ENCODE measurements at places on chromosomes 2 and 18.

DNA sequence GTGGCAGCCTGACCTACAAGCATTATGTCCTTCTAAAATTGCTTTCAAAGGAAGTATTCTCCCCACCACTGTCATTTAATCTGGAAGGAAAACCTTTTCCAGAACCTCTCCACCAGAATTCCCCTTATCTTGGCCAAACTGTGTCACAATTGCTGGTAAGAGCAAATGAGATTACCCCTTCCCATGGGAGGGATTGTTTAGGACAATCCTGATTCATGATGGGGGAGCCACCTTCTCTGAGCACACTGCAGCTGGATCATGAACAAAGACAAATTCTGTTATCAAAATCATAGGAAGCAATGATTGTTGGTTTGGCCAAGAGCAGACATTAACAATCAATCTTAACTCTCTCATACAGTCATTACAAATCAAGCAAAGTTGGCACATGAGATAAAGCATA lies 18.1 kb upstream of the ATOH8 start:
- no peak for DNase-seq

- no peak for DNase-seq
These were observed 35.1 kb downstream of the GALM start for GRCh38 chr2:38700881-38701458.

DNA sequence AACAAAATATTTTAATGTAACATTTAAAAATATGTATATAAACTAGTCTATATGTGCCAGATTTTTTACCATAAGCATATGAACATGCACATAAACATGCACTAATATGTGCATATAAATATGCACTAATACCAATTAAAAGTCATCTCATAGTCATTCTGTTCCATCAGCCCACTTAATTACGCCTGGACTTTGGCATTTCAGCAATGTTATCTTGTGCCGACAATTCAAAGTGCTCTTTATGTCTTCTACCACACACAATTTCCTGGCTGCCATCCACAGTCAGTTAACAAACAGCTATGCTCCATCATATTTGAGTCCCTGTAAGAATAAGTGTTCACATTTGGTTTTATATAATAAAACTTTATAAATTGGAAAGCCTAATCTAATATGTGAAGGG lies 92.6 kb upstream of the TSPYL6 start:
- no peak for DNase-seq

- no peak for DNase-seq
These were observed 22.4 kb upstream of the CCBE1 start for GRCh38 chr18:59719544-59720181.

GRCh38 chr2:47295131-47295980 lies 107.6 kb upstream of the MSH2 start:
- DNase-seq, result no peak

DNA sequence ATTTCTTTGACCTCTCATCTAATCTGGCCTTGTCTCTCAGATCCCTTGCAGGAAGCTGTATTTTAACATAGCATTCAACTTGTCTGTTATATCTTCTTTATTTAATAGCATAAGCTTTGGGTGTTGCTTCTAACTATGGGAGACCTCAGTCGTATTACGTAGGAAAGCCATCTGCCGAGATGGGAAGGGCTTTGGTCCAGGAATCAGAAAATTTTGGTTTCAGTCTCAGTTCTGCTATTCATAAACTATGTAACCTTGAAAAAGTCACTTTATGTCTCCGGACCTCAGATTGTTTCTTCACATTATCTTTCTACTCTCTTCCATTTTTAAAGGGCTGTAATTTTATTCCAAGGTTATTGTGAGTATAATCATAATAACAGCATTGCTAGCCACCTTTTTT lies 297.7 kb downstream of the SATB2 start:
- DNase-seq, result no peak

GRCh38 chr2:123864416-123864815 lies 160.7 kb upstream of the CNTNAP5 start:
- DNase-seq, result no peak

DNA sequence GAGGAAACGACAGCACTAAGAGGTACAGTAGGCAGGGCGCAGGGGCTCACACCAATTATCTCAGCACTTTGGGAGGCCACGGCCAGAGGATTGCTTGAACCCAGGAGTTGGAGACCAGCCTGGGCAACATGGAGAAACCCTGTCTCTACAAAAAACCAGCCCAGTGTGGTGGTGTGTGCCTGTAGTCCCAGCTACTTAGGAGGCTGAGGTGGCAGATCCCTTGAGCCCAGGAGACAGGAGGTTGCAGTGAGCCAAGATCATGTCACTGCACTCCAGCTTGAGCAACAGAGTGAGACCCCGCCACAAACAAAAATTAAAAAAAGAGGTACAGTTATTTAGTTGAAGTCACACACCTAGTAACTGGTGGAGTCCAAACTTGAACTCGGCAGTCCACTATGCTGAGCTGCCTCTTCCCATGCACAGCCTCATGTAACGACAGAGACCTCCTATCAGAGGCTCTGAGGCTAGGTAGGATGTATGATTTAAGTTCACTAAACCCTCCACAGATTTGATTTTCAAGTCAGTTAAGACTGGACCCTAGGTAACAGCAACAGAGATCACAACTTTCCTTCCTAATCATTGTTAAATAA lies 8.7 kb downstream of the STK17B start:
- no peak for DNase-seq

DNA sequence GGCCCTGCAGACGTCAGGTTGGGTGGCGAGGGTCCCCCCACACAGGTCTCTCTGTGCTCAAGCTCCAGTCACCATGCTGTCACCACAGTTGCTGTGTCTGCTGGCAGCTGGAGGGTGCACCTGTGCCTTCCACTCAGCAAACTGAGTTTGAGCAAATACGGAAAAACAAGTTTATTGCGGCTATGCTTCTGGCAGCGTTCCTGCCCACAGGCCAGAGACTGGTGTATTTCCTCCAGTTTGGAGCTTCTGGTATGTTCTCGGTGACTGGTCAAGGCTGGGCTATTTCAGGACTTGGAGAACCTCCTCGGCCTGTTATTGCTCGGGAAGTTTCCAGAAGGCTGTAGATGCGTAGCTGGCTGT lies 132.6 kb downstream of the SEPTIN10 start:
- DNase-seq, result no peak

- no peak for DNase-seq
These were observed 162.8 kb downstream of the LDLRAD4 start for GRCh38 chr18:13381331-13381730.

- DNase-seq, result no peak
These were observed 233.3 kb downstream of the AGAP1 start for GRCh38 chr2:235727174-235727573.

DNA sequence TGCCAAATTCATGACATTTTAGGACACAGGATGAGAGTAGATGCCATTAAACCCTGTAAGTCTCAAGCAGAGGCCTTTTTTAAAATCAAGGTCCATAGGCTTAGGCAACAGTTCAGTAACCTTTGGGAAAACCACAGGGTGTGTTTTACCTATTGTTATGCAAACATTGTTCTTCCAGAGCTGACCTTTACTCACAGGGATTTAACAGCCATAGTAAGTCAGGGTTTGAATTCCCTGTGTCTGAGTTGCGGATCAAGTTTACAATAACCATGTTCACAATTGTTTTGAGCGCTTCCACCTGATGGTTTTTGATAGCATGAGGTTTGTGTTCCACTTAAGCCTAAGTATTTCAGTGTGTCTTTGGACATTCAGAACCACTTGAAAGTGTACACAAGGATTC lies 160.1 kb upstream of the BOD1L2 start:
- no peak for DNase-seq

GRCh38 chr18:76459687-76460350 lies 35.2 kb downstream of the ZNF516 start:
- no peak for DNase-seq

DNA sequence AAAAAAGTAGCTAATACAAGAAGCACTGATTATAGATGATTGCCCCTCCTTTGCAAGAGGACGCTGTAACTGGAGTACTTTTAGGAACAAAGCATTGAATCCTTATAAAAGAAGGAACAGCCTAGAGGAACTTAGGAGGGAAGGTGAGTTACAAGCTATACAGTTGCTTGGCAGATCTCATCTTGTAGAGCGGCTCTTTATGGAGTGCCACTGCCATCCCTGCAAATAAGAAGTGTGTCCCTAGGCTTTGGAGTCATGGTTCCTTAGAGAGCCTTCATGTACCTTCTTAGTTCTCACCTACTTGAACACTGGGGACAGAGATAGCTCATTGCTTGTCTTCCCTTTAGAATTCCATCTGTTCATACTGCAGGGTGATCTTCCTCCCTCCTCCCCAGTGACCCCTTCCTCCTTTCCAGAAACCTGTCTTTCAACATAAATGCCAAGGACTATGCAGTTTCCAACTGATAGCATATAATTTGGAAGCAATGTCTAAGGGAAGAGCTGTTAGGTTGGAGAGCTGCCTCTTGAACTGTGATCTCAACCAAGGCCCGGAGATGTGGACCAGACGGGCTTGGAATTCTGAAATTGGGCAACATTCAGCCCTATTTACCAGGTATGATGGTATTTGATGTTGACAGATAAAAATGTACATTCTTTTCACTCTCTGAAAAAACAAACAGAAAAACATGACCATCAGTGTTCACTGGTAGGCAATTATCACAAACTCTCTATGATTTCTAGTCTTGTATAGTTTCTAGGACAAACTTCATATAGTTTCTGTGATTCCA lies 7.5 kb downstream of the FMNL2 start:
- no peak for DNase-seq

- DNase-seq, result no peak
These were observed 2.1 kb downstream of the DOCK10 start for GRCh38 chr2:225040142-225040541.

GRCh38 chr2:159988412-159988970 lies 73.9 kb downstream of the PLA2R1 start:
- no peak for DNase-seq

- no peak for DNase-seq
These were observed 33.4 kb upstream of the GAREM2 start for GRCh38 chr2:26139269-26140183.

GRCh38 chr2:144111437-144111836 lies 408.5 kb downstream of the ZEB2 start:
- no peak for DNase-seq

- no peak for DNase-seq
These were observed 4.1 kb upstream of the WNT6 start for GRCh38 chr2:218855305-218856166.

GRCh38 chr2:105674859-105675541 lies 69.7 kb upstream of the NCK2 start:
- no peak for DNase-seq

- no peak for DNase-seq
These were observed 60.4 kb downstream of the FAM117B start for GRCh38 chr2:202695166-202695565.

- no peak for DNase-seq
These were observed 455.5 kb upstream of the MEIS1 start for GRCh38 chr2:65979446-65979845.

GRCh38 chr2:72623481-72623880 lies 202.4 kb downstream of the EXOC6B start:
- DNase-seq, result no peak

GRCh38 chr2:232134939-232135338 lies 173.4 kb downstream of the DIS3L2 start:
- no peak for DNase-seq

- DNase-seq, result no peak
These were observed 35.9 kb upstream of the PDCL3 start for GRCh38 chr2:100526868-100527267.

DNA sequence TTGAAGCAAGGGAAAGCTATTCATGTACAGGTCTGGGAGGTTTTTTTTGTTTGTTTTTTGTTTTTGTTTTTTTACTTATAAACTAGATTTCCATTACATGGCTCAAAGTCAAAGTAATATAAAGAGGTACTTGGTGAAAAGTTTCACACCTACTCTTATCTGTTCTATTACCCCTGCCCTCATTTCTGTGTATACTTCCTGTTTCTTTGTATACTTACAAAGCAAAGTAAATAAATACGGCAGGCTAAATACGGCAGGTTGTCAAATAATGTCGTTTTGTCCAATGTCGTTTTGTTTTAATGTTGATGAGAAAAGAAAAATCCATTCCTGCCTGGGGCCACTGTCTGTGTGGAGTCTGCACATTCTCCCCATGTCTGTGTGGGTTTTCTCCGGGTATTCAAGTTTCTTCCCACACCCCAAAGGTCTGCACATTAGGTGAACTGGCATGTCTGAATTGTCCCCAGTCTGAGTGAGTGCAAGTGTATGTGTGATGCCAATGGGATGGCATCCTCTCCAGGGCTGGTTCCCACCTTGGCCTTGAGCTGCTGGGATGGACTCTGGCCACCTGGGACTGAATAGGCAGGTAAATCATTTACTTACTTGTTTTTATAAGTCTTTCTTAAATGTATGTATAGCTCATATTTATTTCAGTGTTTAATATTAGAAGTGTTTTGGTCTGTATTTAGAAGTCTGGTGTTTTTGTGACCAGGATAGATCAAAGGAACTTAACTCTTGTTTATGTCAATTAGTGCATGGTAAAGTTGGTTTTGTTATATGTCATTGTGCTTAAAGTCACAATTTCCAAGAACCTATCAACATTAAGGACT lies 13.4 kb downstream of the STAMBP start:
- no peak for DNase-seq

DNA sequence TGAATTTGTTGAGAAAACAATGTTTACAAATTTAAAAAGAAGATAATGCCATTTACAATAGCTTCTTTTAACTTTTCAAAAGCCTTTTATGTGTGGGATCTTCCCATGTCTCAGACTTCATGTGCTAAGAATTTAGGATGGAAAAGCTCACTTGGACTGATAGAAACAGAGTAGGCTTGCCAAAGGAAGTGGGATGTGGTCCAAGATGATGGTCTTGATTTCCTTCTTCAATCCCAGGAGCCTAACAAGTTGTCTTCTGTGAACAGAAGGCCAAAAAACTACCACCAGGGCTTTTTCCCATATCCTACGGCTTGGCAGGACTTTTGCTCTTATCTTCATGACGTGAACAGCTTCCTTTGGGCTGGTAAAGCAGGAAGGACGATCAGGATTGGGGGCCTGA lies 9.5 kb downstream of the CXCR4 start:
- no peak for DNase-seq

- no peak for DNase-seq
These were observed 92.7 kb upstream of the PXDN start for GRCh38 chr2:1837022-1837421.

- no peak for DNase-seq
These were observed 52.3 kb downstream of the RAB27B start for GRCh38 chr18:54880395-54881105.

DNA sequence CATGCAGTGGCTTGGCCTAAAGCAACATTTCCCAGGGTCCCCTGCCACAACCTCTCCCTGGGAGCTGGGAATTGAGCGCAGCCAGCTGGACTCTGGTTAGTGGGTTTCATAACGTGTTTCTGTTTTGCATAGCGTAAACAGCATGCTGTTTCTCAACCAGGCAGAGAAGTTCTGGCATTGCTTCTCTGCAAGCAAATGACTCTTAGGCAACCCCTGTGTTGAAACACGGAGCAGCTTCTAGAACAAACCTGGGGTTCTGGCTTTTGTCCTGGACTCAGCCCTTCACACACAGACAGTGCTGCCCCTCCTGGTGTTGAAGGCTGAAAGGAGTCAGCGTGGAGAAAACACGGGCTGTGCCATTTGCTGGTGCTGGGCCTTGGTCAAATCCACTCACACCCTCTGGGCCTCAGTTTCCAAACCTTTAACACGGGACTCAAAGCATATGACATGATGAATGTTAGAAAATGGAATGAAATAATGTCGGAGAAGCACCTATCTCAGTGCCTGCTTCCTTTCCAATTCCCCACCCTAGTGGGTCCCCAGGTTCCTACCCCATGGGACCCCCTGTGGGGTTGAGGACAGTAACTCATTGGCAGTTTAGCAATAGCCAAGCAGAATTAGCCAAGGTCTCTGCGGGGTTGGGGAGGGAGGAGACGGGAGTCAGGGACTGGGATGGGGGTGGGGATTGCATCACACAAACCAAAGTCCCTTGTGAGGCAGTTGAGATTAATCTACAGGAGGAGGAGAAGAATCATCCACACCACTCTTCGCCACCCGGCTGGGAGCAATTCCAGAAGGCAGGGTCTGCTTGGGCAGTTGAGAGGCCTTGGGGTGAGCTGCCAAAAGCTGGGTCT lies 30.2 kb upstream of the IL1R2 start:
- no peak for DNase-seq

Measured in CD4-positive, alpha-beta T cell treated with Interleukin-2 at 100 ng/mL for 4 hours (primary cell).